Activated naive CD8-positive, alpha-beta T cell treated with anti-CD3 and anti-CD28 coated beads for 36 hours (primary cell): ENCODE measurements at places on chromosomes 12 and 14. TPM values are rescaled to one million over a fixed set of nuclear protein-coding genes. Genes with fewer than 3 reads are reported as not detected.

GRCh38 chr12:108949976-108950375 is 70.1 kb downstream of the DAO start:
- no peak for DNase-seq

- DNase-seq, result no peak
Observed at GRCh38 chr12:62484233-62484632, 17.6 kb downstream of the MON2 start.

The CAPZA3 gene
- not detected for total RNA-seq

The PIP4P1 gene
- total RNA-seq, result 27.6 TPM

GRCh38 chr12:100128512-100128908 is 14.2 kb downstream of the BLTP3B start:
- no peak for DNase-seq

The FITM1 gene
- 0.29 TPM for total RNA-seq

GRCh38 chr12:42987216-42987650 is 397.7 kb upstream of the PRICKLE1 start:
- DNase-seq, result no peak

The GALNT16 gene
- total RNA-seq, result 0.50 TPM

DNA sequence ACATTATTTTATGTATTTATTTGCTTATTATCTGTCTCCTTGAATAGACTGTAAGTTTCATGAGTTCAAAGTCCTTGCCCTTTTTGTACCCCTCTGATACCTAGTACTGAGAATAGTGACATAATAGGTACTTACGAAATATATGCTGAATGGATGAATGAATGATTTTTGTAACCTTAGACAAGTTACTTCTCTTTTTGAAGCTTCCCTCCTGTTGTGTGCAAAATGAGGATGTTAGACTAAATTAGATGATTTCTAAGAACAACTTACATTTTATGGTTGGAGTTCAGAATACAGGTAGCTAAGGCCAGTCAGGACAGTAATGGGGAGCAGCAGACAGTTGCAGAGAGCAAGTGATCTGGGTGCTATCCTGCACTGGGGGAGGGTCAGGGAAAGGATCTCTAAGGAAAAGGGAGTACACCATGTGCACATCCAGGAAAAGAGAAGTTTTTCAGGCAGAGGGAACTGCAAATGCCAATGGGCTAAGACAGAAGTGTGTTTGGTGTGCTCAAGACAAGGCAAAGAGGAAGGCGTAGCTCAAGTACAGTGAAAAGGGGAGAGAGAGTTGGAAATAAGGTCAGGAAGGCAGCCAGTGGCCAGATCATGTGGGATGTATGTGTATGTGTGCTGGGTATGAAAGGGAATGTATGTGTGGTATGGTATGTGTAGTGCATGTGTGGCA is 59.4 kb upstream of the AMIGO2 start:
- no peak for DNase-seq

The GRIP1 gene
- total RNA-seq, result 3.4 TPM

The OTX2 gene
- not detected for total RNA-seq

GRCh38 chr14:80387563-80387981 is 176.3 kb upstream of the DIO2 start:
- no peak for DNase-seq

- no peak for DNase-seq
Observed at GRCh38 chr12:68633614-68634558, 23.2 kb downstream of the RAP1B start.

- no peak for DNase-seq
Observed at GRCh38 chr12:57753756-57754337, 1.1 kb upstream of the MARCHF9 start.

The GNG2 gene
- total RNA-seq, result 131 TPM
